T follicular helper cell (primary cell): ENCODE measurements at places on chromosomes 4 and X.

GRCh38 chr4:37896206-37896860, 5.4 kb downstream of the TBC1D1 start:
- no peak for DNase-seq

- DNase-seq = no peak
These were observed 81.9 kb upstream of the HPGD start for GRCh38 chr4:174604198-174604597.

DNA sequence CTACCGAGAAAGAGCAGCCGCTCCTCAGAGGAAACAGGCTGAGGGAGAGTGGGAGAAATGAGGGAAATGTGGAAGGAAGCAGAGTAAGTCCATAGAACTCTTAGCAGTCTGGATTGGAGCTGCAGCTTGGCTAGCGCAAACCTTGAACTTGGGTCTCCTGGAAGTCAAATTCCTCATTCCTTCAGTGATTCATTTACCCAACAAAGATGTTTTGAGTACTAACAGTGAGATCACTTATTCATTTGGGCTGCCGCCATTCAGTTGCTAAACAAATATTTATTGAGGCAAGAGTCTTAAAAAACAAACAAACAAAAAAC, 51.5 kb downstream of the SEL1L3 start:
- no peak for DNase-seq

GRCh38 chr4:14023036-14023435, 395.5 kb upstream of the BOD1L1 start:
- no peak for DNase-seq

DNA sequence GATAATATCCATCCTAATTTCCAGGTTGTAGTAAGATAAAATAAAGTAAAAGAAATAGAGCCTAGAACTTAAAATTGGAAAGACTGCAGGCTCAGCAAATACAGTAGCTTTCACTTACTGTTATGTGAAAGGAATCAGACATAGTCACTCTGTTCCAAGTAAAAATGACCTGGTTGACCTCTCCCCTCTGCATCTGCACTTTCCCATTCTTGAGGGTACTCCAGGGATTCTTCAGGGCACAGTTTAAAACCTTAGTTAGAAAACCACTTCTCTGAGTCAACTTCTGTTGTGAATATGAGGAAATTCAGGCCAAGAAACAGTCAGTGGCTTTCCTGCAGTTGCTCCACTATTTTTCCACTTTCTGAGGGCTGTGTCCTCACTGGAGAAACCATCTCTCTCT, 42.9 kb downstream of the FRAS1 start:
- DNase-seq = no peak

DNA sequence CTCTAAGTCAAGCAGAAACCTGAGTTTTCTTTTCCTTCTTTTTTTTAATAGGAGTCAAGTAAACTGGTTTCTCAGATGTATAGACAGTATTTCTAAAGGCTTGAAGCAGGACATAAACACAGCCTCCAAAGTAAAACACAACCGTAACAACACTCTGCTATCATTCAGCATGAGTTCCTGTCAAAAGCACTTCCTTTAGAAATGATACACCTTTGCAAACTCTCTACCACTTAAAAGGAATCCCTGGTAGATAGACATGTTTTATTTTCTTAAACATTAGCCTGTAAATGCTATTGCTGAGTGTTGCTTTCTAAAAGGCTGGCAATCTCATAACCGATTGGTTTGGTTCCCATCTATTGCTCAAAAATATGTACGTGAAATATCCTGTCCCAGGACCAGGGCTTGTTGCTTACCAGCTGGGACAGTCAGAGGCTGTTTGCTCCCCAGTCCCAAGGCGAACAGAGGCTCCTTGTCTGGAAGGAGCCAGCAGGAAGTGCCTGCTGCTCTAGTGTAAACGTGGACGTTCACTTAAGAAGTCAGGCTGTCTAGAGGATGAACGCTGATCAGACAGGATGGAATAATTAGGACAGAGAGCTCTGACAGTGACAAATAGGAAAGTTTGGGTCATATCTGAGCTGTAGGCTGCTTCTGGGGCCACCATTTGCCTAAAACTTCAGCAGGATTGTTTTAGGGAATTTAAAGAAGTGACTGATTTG, 173.9 kb upstream of the KLF3 start:
- no peak for DNase-seq

DNA sequence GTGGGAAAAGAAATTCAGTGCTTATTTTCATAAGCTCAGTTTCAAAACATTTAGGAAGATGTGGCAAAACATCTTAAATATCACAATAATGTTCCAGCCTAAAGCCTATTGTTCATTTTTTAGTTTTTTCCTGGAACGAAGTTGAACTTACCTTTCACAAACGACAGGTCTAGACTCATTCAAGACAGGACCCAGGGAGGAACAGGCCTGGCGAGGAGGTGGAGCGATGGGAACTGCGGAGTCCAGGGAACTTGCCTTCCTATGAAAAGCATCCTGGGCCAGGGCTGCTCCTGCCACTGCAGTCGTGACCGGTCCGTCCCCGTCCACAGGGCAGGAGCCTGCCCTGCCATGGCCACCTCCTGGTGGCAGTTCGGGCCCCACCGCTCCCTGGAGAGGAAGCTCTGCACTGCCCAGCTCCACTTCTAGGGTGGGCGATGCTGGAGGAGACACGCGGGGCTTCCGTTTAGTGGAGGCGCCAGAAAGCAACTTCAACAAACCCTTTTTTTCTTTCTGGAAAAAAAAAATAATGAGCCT, 96.7 kb upstream of the CBR4 start:
- DNase-seq = no peak

DNA sequence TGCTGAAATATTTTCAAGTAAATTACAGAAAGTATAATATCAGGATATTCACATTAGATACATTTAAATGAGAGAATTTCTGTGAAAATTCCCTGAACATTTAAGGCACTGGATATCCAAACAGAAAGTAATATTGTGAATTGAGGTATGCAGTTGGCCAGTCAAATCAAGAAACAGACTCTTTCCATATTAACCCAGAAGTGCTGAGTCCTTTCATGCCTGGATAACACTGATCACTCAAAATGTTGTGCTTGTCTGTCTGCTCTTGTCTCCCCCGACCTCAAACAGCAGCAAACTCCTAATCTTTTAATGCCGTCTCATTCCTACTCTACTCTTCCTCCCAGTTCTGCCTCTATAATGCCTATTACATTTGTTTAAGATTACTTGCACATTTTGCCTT, 51.2 kb downstream of the TBC1D9 start:
- DNase-seq = no peak

GRCh38 chrX:115562480-115562847, 1.5 kb downstream of the PLS3 start:
- no peak for DNase-seq

DNA sequence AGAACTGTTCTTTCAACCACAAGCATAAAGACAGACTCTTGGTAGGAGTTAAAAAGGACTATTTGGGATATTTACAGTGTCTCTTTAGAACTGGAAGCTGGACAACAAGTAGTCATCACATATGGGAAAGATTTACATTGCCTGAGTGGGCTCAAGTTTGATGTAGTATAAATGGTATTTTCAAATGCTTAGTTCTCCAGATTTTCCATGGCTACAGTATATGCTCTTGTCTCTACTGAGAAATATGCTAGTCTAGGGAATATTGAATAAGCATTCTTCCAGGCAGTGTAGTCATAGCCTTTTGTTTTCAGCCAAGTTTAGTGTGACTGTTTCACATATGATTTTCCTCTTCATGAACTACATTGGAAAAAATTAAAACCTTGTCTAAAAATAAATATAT, 315.6 kb downstream of the ARHGAP24 start:
- DNase-seq = no peak

- no peak for DNase-seq
These were observed 84.3 kb downstream of the DCAF8L2 start for GRCh38 chrX:27674491-27674890.

- DNase-seq = peak; percentile 8
These were observed 1.0 kb downstream of the HMGB2 start for GRCh38 chr4:173332963-173333657.

- DNase-seq = no peak
These were observed 163.8 kb upstream of the PGRMC2 start for GRCh38 chr4:128451270-128451905.

GRCh38 chr4:126405369-126405982, 1090.7 kb downstream of the FAT4 start:
- no peak for DNase-seq

DNA sequence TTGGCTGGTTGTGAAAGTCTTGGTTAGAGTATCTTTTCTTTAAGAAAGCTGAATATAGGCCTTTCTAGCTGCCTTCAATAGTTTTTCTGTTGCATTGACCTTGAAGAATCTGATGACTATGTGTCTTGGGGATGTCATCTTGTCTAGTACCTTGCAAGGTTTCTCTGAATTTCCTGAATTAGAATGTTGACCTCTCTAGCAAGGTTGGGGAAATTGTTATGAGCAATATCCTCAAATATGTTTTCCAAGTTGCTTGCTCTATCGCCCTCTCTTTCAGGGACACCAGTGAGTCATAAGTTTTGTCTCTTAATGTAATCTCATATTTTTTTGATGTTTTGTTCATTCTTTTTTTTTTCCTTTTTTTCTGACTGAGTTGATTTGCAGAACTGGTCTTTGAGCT, 194.7 kb downstream of the RAB28 start:
- DNase-seq = no peak

DNA sequence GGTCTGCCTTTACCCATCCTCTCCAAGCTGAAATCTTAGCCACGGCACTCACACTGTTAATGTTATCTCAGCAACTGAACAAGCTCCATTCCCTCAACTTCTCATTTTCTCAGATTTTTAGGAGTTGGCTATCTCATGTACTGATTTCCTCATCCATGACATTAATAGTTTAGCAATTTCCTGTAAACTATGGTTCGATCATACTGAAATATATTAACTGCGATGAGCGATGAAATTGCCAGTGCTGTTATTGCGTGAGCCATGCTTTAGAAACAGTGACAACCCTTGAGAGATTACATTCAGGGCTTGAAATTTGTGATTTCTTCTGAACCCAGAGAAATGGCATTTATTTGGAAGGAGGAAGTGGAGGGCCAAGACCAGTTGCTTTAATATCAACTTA, 223.7 kb downstream of the GPAT3 start:
- no peak for DNase-seq

DNA sequence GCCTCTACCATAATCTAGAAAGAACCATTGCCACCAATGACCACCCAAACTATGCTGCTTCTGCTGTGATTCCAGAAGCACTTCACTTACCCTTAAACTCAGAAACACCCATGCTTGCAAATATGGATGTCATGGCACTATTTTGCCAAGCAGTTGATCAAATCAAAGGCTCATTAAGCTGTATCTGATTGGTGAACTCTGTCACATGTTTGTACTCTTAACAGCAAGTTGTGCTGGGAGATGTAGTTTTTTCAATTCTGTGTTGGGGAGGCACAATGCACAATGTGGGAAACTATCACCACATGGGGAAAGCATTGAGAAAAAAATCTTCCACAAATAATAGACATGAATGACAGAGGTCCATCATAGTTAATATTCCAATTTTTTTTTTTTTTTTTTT, 19.2 kb upstream of the SPCS3 start:
- no peak for DNase-seq

DNA sequence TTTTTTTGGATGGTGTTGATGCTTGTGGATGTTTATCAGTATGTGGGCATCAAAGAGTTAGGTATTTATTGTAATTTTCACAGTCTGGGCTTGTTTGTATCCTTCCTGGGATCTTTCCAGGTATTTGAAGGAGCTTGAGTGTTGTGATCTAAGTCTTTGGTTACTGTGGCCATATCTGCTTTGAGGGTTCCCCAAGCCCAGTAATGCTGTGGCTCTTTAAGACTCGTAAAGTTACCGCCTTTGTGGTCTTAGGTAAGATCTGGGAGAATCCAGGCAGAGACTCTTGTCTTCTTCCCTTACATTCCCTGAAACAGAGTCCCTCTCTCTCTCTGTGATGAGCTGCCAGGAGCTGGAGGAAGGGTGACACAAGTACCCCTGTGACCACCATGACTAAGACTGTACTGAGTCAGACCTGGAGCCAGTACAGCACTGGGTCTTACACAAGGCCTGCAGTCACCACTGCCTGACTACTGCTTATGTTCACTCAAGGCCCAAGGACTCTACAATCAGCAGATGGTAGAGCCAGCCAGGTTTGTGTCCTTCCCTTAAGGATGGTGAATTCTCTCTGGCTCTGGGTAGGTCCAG, 62.2 kb downstream of the FMR1NB start:
- no peak for DNase-seq

- no peak for DNase-seq
These were observed 100.4 kb downstream of the HMX1 start for GRCh38 chr4:8771258-8771590.

- no peak for DNase-seq
These were observed 30.3 kb downstream of the STPG2 start for GRCh38 chr4:98113012-98113411.

GRCh38 chrX:96211953-96212352, 472.7 kb upstream of the DIAPH2 start:
- DNase-seq = no peak

DNA sequence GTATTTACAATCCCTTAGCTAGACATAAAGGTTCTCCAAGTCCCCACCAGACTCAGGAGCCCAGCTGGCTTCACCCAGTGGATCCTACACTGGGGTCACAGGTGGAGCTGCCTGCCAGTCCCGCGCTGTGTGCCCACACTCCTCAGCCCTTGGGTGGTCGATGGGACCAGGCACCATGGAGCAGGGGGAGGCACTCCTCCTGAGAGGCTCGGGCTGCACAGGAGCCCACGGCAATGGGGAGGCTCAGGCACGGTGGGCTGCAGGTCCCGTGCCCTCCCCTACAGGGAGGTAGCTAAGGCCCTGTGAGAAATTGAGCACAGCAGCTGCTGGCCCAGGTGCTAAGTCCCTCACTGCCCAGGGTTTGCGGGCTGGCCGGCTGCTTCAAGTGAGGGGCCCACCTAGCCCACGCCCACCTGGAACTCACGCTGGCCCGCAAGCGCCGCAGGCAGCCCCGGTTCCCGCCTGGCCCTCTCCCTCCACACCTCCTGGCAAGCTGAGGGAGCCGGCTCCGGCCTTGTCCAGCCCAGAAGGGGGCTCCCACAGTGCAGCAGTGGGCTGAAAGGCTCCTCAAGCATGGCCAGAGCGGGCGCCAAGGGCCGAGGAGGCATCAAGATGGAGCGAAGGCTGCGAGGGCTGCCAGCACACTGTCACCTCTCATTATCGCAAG, 113.9 kb downstream of the PRDM5 start:
- DNase-seq = no peak
